Activated T-helper 17 cell treated with anti-CD3 and anti-CD28 coated beads, Interleukin-2, amount 50 U/mL, for 72 hours (primary cell): ENCODE measurements at places on chromosomes 4 and X. TPM values are rescaled to one million over a fixed set of nuclear protein-coding genes. Genes with fewer than 3 reads are reported as not detected.

DNA sequence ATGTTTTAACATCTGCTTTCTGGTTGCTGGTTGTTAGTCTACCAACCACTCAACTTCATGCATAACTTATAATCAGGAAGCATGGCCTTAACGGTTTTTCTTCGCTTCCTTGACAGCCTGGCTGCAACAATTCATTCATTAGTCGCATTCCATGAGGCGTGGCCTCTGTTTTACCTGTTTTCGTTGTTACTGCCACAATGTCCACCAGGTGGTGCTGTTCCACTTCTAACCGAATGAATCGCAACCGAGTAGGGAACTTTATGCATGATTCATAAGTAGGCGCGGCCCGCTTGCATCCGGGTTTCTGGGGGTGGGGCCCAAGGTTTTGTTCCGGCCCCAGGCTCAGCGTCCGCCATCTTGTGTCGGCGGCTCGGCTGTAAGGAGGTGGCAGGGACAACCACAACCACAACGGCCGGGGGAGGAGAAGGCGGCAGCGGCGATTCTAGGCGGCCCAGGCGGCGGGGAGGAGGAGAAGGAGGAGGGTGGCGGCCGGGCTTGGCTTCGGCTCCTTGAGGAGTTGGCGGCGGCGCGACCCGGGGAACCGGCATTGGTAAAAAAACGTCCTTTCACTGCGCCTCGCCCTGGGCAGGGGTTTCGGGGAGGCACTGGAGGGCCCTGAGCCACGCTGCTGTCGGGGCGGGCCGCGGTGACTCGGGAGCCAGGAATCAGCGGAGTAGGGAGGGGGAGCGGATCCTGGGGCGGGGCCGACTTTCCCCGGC, at the start of gene UBA1:
TSS of gene UBA1 (plus strand) at position 355 of the 719 bp plus-strand sequence. CDS start 4,974 bp downstream, outside the sequence.
- peak; percentile 79 for ATAC-seq

GRCh38 chr4:24657768-24658617, 73.6 kb upstream of the DHX15 start:
- no peak for ATAC-seq

DNA sequence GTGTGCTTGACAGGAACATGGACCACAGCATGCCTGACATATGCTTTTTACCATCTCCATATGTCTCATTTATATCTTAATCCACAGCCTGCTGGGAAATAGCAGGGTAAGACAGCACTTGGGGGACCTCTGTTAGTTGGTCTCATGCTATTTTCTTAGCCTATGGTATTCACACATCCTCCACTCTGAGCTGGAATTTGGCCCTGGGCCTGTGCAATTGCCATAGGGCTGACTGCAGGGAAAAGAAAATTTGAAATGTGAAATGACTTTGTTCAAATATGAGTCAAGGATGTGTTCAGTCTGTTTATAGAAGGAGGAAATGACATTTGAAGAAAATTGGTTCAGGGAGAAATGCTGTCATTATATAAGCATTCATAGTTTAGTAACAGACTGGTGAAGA, 9.6 kb upstream of the MAP7D3 start:
- peak; percentile 18 for ATAC-seq

- peak; percentile 99 for ATAC-seq
These were observed at the start of gene LAMP2 for GRCh38 chrX:120468825-120469525. Gene LAMP2 (minus strand): TSS chrX:120469296. CDS start chrX:120469169, 127 bp downstream.

- no peak for ATAC-seq
These were observed 160.4 kb downstream of the CPEB2 start for GRCh38 chr4:15162465-15163283.

Gene MAGEA1
- not detected for total RNA-seq

Gene PTTG2
- 0.40 TPM for total RNA-seq

Gene CACNA1F
- total RNA-seq = 6.2 TPM

Gene EFHC2
- 0.15 TPM for total RNA-seq

Gene HERC5
- total RNA-seq = 26.1 TPM
